Urinary bladder (tissue), 4 donors: ENCODE measurements at places on chromosomes 12 and 14.
A peak's percentile ranks its signal among the peaks of the same experiment; 100 is the strongest.

- peak; percentile 39 for DNase-seq
These were observed 34.1 kb upstream of the FAM181A start for GRCh38 chr14:93892923-93893558.

GRCh38 chr14:59869381-59870255, 958 bp downstream of the RTN1 start:
- no peak for DNase-seq

GRCh38 chr12:95336387-95337067, 118.9 kb downstream of the VEZT start:
- DNase-seq, result peak; percentile 78

DNA sequence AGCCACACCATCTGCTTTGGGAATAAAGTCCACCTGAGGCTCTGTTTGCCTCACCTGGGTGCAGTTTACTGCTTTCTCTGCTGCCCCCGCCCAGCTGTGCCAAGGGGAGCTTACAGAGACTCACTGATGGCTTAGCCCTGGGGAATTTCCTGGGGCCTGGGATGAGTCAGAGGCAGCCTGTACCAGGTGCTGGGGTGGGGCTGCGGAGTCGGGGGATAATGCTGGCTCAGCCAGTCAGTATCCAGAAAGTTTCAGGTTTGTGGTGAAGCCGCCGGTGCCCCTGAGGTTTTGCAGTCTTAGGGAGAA, 22.3 kb downstream of the PLEKHG3 start:
- DNase-seq, result no peak

GRCh38 chr12:26292596-26292995, 97.2 kb downstream of the SSPN start:
- no peak for DNase-seq

DNA sequence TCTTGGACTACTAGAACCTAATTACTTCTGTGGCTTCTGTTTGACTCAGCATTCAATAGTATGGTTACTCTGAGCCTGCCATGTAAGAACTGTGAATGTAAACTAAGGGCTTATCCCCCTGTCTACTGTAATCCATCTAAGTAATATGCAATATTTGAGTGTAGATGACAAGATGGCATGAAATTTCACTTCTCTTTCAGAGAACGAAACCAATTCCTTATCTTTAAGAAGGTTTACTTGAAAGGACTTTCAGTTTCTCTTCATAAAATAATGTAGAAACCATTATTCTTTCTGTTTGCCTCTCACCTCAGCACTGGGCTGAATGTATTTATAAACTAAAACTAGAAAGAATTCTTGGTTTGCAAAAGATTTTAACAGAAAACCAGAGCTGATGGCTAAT, 60.4 kb upstream of the ARID2 start:
- no peak for DNase-seq

DNA sequence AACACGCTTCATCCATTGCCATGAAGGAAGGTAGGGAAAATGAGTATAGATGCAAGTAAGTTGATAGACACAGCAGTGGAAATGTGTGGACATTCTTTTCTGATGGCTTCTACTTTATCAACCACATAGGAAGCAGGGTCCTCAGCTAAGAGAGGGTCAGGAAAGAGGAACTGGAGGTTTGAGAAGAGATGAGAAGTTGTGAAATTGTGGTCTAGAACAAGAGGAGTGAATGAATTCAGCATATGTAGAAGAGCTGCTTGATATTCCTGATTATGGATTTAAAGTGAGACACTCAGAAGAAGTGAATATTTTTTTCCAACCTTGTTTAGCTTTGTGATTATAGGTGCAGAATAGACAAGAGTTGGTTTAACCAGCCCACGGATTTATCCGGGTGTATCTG, 128.5 kb downstream of the SLC15A5 start:
- DNase-seq, result no peak

DNA sequence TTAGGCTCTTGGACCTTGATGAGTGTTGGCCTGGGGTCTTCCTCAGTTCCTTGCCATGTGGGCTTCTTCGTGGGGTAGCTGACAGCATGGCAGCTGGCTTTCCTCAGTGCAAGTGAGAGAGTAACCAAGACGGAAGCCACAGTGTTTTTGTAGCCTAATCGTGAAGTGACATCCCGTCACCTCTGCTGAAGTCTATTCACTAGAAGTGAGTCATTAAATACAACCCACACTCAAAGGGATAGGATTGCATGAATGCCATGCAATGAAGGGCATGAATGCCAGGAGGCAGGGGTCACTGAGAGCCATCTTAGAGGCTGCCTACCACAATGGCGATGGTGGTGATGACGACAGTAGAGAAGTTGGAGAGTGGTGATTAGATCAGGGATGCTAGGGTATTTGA, 13.5 kb upstream of the ASIC1 start:
- DNase-seq, result no peak

GRCh38 chr12:77760271-77761025, 70.2 kb upstream of the NAV3 start:
- DNase-seq, result no peak

DNA sequence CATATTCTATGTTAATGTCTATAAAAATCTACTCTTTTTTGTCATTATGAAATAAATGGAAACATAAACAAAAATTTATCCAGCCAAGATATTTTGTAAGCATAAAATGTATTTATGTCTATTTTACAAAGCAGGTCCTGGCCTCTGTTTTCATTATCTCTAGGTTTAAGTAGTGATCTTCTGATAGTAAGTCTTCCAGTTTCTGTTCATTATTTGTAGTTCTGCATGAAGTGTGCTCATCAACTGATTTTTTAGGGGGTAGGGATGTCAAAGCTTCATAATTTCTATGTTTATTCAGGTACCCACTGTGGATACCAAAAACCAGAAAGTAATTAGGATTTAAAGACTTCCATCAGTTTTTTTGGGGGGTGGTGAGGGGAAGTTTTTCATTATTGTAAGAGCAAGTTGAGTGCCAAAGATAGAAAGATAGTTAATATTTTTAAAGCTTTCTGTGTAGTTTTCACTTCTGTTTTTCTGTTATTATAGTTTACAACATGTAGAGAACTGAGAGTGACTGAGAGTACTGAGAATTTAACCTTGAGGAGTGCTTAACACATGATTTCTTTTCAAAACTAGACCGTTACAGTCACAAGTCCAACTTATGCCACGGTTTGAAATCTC, 30.6 kb upstream of the LMO3 start:
- no peak for DNase-seq

GRCh38 chr12:6061660-6062059, 62.8 kb downstream of the VWF start:
- no peak for DNase-seq

GRCh38 chr14:80669426-80669825, 272.1 kb downstream of the CEP128 start:
- no peak for DNase-seq

GRCh38 chr12:67382241-67382871, 113.2 kb downstream of the CAND1 start:
- no peak for DNase-seq

- no peak for DNase-seq
These were observed 49.1 kb upstream of the CAND1 start for GRCh38 chr12:67220065-67220464.

DNA sequence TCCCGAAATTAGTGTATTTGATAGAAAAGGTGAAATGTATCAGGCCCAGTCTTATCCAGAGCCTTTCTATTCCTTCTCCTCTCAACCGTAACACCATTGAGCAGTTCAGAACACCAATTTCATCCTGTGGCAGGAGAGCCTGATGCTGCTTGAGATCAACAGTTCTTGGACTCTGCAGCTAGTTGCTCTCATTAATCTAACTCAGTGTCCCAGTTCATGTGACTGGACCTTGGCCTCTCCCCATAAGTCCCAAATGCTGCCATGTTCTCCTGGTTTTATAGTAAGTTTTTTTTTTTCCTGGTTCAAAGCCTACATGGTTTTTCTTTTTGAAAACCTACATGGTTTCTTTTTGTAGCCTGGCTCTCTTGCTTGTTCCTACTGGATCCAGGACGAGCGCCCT, 293.9 kb downstream of the ITPR2 start:
- DNase-seq, result no peak

- DNase-seq, result no peak
These were observed 6.7 kb downstream of the DLST start for GRCh38 chr14:74888164-74889158.

- no peak for DNase-seq
These were observed 37.6 kb downstream of the TMEM116 start for GRCh38 chr12:111975161-111975931.

DNA sequence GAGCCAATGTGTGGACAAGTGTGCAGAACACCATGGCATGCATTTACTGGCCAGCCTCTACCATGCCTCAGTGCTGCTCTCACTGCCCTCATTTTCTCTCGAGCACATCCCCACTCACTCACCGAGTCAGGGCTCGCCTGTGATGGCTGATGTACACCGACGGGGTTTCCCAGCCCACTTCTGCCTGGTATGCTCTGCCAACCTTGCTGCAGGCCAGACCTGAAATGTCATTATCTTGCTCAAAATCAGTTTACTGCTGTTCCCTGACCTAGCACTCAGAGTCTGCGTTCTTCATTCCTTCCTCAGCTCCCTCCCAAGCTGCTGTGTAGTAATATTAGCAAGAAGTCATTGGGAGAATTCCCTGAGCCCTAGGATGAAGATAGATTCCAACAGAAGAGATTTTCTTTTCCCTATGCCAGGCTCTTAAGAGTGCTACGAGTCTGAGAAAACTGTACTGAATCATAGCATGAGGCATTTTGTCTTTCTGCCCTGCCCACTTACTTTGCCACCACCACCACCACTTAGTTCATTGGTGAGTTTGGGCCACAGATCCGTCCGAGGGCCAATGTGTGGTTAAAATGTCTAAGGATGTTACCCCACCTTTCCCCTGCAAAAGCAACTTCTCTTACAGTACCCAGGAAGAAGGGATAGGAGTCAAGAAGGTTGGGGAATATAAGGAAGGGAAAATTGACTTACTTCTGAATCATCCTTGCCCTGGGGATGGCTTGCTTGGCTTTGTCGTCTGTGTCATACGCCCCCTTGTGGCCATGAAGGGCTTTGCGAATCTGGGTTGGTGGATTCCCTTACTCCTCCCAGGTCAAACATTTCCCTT, 51.0 kb downstream of the BMAL2 start:
- no peak for DNase-seq

DNA sequence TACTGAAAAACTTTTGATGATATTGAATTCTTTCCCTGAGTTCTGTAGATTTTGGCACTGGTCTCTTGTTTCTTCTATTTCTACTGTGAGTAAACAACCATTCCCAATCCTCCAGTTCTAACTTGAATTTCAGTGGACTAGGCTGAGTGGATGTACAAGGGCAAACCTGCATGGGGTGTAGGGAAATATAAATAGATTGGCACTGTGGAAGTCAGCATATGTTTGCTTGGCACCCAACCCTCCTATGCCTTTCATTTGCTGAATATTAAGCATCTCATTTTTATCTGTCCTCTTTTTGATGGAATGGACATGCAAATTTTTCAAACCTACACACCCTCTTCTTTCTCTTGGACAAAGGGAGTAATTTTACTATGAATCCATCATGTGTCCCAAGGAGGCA, 828.3 kb downstream of the DIO2 start:
- DNase-seq, result no peak

GRCh38 chr12:85568395-85569103, 267.7 kb downstream of the RASSF9 start:
- no peak for DNase-seq

- no peak for DNase-seq
These were observed 40.8 kb downstream of the CCDC60 start for GRCh38 chr12:119375075-119375882.

GRCh38 chr12:105138248-105138647, 30.7 kb downstream of the WASHC4 start:
- no peak for DNase-seq

GRCh38 chr12:65694130-65694529, 130.2 kb upstream of the HMGA2 start:
- no peak for DNase-seq

DNA sequence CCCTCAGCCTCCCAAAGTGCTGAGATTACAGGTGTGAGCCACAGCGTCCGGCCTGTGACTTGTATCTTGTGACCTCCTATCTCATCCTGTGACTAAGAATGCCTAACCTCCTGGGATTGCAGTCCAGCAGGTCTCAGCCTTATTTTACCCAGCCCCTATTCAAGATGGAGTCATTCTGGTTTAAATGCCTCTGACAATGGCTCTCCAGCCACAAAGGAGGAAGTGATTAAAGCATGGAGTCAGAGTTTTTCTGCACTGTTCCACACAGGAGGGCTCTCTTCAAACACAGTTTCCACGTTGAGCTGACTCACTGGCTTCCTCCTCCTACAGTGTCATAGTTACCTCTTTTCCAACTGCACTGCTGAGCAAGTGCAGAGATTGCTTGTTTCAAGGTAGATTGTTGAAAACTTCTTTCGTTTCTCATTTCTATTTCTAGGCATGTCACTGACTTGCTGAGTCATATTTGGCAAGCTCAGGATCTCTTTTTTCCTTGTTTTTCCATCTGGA, 383.8 kb downstream of the PCNX1 start:
- DNase-seq, result no peak

- no peak for DNase-seq
These were observed 14.9 kb downstream of the TXNRD1 start for GRCh38 chr12:104230304-104231095.

DNA sequence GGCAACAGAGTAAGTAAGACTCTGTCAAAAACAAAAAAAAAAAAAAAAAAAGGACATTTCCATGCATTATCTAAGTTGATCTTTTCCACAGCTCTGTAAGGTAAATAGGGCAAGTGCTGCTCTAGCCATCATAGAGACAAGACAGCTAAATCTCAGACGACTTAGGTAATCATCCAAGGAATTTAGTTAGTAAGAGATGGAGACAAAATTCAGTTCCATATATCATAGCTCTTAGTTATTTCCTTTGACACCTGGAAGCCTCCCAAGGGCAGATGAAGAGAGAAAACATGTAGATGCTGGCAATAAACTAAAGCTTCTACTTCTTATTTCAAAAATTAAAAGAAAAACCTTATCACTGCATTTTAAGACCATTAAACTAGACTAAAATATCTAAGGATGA, 48.7 kb downstream of the ST8SIA1 start:
- DNase-seq, result no peak
